Jurkat, Clone E6-1 (cell line): ENCODE measurements at places on chromosomes 5 and 9.
A peak's percentile ranks its signal among the peaks of the same experiment; 100 is the strongest.

GRCh38 chr5:96963267-96963666 is 27.4 kb downstream of the LNPEP start:
- DNase-seq, result peak; percentile 52

DNA sequence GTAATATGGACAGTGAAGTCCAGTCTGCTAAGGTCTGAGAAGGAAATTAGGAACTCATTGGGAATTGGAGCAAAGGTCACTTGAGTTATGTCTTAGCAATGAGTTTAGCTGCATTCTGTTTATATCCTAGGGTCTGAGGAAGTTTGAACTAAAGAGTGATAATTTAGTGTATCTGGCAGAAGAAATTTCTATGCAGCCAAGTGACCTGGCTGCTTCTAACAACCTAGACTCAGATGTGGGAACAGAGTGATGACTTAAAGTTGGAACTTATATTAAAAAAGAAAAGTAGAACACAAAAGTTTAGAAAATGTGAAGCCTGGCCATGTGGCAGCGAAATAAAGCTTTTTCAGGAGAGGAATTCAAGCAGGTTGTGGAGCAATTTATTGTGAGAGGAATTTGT is 106.2 kb downstream of the PRDM9 start:
- no peak for DNase-seq

DNA sequence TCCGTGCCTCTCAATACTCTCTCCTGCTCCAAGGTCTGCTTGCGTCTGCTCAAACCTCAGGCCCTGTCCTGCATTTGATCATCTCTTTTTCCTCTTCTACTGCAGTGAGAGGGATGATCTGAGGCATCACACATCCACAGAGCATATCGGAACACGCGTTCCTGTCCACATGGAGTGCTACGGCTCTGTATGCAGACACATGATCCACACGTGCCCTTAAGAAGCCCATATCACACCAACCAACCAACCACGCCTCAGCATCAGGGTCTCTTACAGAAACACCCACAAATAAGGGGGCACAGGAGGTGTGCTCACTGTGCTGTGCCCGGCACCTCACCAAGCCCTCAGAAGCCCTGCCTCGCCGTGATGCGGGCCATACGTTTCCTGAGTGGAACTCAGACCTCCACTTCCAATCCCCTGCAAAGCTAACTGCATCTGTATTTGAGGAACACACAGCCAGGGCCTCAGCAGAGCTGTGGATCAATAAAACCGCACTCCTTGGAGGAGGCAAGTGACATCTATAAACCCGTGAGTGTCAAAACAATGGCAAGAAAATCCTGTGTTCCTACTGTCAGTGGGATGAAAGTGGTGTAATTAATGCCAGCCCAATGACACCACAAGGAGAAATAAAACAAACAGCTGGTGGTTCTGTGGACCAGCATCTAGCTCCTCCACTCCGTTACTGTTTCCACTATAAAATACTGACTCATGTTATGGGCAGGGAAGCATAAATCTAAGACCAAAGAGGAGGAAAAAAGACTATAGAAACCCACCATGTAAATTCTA is 40.4 kb downstream of the AK8 start:
- DNase-seq, result no peak

GRCh38 chr5:127235136-127235535 is 55.5 kb upstream of the MEGF10 start:
- DNase-seq, result no peak

DNA sequence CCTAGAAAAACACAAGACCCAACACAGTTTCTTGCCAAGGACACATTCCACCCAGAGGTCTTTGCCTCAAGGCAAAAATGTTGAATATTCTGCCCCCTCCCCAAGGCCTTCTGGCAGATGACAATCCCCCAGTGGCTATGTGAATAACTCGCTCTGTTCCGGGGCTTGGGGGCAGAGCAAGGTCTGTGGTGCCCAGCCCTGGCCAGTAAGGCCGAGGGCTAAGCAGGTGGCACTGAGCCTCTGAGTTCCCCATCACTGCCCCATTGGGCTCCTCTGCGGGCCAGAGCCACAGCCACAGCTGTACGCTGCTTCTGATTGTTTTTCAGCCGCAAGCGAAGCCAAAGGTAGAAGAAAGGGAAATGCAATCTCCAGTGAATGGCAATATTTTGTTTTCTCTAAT is 567.9 kb downstream of the CCDC171 start:
- DNase-seq, result no peak

DNA sequence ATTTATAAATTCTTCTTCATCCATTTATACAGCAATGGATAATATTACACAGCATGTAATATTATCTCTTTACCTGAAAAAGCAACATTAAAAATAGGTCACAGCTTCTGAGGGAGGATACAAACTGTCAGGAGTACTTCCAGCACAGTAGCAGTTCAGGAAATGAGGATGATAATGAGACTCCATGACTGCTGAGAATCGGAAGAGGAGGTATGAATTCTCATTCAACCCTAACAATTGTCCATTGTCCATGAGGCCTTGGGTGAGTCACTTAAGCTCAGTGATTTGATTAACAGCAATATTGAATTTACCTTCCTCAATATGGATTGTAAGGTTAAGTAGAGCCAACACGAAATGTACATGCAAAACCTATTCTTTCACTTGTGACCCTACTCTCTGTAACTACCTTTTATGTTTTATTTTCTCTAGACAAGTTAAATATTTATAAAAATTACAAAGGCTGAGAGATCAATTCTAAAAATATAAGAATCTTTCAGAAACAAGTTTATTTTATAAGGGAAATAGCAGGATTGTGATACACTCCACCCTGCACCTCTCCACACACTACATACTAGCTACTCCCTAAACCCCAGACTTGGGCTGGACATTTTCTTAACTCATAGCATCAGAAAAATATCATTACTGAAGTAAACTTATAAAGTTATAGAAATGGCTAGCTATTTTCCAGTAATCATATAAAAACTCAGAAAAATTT is 159.1 kb upstream of the ACOT12 start:
- DNase-seq, result no peak

DNA sequence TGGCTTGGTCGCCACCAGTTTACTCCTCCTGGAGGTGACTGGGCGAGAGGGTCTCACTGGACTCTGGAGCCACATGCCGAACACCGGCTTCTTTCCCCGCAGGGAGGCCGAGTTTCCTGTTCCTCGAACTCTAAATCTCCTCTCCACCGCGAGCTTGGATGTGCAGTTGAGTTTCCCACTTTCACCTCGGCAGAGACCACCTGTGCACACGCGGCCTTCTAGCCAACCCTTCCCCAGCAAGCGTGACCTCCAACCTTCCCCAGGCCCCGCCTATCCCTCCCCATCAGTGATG is 380.1 kb downstream of the IRX2 start:
- DNase-seq, result no peak

- DNase-seq, result no peak
Measured at GRCh38 chr9:34987160-34987901, 2.2 kb upstream of the DNAJB5 start.

DNA sequence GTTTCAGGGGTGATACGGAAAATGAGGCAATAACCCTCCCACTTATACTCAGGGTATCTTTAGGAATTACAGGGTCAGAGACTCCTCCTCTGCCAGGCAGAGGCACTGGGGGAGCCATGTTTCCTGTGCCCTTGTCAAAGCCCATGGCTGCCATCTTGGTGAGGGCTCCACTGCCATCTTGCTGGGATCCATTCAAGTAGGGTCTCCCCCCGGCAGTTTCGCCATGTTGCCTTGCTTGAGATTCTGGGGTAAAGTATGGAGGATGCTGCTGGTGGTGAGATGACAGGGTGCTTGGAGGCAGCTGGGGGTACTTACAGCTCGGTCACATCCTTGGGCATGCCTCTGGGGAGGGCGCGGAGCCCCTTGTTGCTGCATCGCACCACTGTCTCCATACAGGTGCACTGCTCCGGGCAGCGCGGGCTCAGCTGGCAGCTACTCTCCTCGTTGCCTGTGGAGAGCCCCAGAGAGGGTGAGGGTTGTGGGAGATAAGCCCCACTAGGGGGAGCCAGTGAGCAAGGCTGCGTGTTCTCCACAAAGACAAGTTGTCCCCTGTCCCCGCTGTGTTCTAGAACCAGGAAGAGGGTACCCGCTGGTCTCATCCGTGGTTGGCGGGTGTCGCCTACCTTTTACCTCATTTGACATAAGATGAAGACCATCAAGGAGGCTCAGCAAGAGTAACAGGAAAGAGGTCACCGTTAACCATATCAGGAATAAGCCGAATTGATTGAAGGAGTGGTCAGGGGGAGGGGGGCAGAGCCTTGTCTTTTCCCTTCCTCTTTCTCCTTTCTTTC is 169.0 kb upstream of the PANK3 start:
- DNase-seq, result peak; percentile 69
